ENCODE measurements at places on chromosomes 11 and 22.

DNA sequence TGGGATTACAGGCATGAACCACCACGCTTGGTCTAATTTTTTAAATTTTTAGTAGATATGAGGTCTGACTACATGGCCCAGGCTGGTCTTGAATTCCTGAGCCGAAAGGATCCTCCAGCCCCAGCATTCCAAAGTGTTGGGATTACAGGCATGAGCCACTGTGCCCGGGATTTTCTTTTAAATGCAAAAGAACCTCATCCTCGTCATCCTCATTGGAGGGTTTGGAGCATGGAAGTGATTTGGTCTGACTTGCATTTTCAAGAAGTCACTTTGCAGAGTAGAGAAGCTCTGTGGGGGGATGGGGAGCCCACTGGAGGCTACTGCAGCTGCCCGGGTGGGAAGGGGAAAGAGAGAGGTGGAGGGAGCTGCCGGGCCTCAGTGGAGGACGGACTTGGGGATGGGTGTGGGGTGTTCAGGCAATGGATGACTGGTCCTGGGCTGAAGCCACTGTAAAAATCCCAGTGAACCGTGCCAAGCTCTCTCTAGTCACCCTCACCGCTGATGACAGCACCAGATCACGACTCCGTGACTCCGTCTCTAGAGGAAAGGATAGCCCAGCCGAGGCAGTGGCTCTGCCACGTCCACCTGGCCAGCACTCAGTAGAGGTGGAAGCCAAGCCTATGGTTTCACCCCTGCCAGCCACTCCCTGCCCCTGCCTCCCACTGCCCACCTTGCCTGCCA, 32.8 kb upstream of the SLC22A12 start:
- no peak for DNase-seq

DNA sequence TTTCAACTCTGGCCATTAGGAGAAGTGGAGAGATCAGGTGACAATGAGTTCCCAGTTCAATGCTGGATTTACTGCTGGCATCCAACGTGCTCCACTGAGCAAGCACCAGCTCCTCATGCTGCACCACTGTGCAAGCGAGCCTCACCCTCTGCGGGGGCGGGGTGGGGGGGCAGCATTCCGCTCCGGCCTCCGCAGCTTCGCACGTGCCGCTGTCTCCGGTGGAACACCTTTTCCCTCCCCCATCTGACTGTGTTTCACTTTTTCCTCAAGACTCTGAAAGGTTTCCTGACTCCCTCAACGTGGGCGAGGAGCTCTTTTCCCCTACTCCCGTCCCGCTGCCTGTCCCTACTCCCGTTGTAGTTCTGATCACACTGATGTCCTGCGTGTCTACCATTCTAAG, 835 bp upstream of the RHOD start:
- DNase-seq = no peak

DNA sequence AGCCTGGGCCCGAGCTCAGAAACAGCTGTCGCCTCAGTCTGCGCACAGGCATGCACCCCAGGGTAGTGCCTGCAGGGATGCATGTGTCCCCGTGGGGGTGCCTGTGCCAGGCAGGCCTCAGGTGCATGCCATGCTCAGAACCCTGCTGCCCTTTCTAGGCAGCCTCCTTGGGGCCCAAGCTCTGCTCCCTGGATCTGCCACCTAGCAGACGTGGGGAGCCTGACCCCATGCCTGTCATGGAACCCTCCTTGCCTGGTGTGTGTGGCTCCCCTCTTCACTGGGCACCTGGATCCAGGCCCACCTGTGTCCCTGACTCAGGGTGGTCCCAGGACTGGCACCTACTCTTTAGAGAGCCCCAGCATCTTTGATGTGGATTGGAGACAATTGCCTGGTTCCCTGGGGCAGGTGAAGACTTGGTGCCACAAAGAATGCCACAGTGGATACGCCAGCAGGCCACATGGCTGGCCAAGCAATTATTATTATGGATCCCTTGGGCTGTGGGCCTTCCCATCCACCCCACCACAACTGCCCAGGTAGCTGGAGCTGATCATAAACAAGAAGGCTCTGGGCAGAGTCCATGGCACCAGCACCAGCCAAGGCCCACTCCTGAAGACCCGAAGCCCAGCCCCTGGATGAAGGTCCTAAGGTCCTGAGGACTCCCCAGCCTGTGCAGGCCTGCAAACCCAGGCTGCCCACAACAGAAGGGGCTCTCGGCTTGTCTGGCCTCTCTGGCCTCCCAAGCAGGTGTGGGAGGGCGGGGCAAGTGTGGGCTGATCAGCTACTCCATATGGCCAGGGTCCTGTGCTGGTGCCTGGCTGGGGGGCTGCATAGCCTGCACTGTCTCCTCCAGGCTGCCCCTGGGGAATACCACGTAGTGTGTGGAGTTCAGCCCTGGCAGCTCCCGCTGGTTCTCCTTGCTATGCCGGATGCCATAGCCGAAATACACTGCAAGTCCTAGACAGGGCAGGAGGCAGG, 3.8 kb downstream of the SLC7A4 start:
- no peak for DNase-seq

DNA sequence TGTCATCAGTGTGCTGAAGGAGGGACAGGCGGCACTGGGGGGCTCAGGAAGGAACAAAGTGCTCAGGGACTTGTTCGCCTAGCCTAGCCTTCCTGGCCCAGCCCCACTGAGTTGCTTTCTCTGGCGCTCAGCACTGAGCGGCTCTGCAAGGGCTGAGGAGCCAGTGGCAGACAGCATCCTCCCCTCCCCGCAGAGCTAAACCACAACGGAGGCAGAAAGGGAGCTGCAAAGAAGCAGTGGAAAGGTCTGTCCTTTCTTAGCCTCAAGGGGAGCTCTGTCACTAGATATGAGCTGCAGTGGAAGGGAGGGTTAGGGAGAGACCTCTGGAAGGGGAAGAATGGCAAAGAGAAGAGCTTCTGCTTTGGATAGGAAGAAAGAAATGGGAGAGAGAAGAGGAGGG, 89.7 kb upstream of the PHOX2A start:
- DNase-seq = no peak

DNA sequence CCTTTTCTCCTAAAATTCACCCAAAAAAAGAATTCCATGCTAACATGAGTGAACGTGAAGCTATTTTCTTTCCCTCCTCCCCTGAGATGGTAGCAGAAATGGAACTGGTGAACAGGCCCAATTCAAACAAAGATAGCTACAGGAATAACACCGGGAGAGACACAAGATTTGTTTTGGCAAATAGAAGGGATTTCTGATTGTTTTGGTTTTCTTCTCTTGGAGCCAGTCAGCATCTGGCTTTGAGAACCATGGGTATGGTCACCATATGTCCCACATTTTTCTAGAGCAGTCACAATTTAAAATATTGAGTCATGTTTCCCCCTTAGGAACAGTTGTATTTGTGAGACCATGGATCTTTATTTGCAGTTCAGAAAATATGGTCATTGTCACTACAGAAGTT, 214.1 kb downstream of the FAM76B start:
- DNase-seq = no peak

DNA sequence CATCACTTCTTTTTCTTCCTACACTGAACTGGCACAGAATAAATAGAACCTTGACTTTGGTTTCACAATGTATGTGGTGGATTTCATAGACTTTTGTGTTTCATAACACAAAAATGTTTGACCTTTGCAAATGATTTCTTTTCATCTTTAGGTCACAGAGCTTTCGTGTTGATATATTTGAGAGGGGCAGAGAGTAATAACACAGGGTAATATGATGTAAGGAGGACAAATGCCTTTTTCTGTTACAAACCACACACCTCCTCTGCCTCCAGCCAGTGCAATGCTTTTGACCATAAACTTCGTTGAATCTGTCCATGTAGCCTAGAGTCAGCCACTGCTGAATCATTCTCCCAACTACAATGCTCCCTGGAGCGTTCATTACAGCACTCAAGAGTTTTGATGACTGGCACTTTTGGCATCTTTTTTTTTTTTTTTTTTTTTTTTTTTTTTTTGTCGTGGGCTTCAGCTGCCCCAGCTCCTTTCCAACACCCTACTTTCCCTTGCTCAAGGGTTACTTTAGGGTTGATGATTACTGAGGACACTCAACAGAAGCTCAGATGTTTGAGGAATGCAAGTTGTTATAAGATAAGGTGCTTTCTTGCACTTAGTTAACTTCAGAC, 11.4 kb upstream of the CAT start:
- no peak for DNase-seq

- no peak for DNase-seq
These were observed 487.2 kb downstream of the MN1 start for GRCh38 chr22:27314276-27314807.

DNA sequence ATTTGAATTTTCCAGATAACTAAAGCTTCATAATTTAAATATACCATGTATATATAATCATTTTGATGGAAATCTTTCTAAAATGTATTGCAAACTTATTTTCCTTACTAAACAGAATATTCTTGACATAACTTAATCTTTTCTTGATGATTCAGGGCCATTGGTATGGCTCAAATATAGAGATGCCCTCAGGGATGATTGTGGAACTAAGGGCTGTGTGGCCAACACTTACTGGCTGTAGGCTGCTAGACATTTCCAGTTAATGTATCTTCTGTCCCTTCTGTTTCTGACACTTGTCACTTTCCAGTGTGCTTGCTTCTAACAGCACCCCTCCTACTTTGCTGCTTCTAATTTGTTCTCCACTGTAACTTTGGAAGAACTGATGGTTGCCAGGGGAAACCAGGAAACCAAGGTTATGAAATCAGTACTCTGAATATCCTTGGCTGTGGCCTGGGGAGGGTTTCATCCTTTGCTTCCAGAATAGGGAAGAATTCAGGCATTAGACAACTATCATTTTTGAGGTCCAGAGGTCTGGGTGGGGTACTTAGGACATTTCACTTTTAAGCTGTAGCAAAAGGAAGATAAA, 697.2 kb downstream of the ETS1 start:
- DNase-seq = no peak

DNA sequence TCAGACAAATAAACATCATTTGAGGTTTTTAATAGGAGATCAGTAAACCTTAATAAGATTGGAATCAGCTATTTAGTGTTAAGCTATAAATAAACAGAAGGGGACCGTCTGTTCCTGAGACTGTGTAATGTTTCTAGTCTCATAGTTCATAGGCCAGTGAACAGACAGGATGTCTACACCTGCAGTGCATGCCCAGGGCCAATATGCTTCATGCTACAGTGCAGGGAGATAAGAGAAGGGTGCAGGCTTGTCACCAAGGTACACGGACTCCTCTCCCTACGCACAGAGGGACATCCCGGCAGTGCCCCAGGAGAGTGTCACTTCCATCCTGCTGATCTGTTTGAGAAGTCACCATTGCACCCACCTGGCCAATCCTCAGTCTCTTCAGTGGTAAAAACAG, 148.6 kb downstream of the OPCML start:
- no peak for DNase-seq

GRCh38 chr11:19441752-19442553, 201.2 kb upstream of the E2F8 start:
- peak; percentile 55 for DNase-seq

- no peak for DNase-seq
These were observed 1.3 kb downstream of the MRGPRE start for GRCh38 chr11:3230636-3231549.

DNA sequence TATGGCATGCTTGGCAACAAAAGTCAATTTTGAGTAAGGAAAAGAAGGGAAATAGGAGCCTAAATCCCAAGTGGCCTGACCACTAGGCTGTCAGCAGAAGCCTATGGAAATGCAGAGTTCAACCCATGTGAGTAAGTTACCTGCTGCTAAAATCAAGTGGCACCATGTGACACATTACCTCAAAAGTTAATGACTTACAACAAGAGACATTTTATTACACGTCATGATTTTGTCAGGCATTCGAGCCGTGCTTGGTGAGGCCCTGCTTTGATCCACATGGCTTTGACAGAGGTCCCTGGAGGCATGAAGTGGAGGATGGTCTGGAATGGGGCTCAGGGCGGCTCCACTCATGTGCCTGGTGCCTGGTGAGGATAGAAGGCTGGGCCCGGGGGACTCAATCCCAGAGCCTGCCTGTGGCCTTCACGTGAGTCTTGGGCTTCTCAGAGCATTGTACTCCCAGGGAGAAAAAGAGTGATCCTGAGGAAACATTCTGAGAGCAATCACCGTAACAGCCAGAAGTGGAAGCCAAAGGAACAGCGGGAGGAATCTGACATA, 339.1 kb upstream of the B3GAT1 start:
- no peak for DNase-seq

- DNase-seq = no peak
These were observed 349.7 kb downstream of the BUD13 start for GRCh38 chr11:116422956-116423600.

GRCh38 chr11:94928117-94928990, 45.0 kb downstream of the CWC15 start:
- no peak for DNase-seq

DNA sequence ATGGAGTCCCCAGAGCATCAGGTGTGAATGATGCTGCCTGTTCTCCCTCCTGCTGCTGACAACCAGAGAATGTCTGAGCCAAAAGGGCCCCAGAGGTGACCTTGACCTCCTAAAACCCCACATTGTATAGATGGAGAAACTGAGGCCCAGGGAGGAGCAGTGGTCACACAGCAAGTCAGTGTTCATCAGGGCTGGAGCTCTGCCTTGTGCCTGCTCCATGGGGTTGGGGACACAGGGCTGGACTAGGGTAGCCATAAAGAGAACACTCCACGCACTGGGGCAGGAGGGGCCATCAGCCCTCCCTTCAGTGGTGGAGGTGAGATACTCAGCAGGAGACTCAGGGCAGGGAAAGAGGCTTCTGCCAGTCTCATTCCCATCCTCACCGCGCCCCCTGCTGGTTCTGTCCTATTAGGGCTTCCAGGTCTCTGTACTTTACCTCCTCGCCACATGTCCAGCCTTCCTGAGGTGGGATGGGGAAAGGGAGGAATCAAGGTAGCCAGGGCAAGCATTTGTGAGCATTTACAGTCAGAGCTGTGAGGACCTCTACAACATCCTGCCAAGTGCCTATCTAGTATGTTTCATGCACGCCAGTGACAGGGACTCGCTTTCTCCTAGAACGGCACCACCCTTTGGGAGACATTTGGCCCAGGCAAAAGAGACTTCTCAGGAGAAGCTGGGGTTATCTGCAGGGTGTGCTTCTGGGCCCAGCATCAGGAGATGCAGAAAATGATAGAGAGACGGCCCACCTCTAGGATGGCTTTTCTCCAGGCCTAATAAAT, 43.2 kb downstream of the NEU3 start:
- DNase-seq = no peak

- no peak for DNase-seq
These were observed 100.6 kb downstream of the RRAS2 start for GRCh38 chr11:14258221-14258935.

Measured in smooth muscle cell of the brain vasculature (primary cell).